Heart right ventricle (tissue), 16 donors: ENCODE measurements at places on chromosomes 12 and 14. TPM values are rescaled to one million over a fixed set of nuclear protein-coding genes. Genes with fewer than 3 reads are reported as not detected.
A peak's percentile ranks its signal among the peaks of the same experiment; 100 is the strongest.

The CHURC1 gene
- total RNA-seq = 65.5 TPM

The ACSS3 gene
- 23.3 TPM for total RNA-seq

The POTEG gene
- total RNA-seq = not detected

The TRIAP1 gene
- 12.2 TPM for total RNA-seq

DNA sequence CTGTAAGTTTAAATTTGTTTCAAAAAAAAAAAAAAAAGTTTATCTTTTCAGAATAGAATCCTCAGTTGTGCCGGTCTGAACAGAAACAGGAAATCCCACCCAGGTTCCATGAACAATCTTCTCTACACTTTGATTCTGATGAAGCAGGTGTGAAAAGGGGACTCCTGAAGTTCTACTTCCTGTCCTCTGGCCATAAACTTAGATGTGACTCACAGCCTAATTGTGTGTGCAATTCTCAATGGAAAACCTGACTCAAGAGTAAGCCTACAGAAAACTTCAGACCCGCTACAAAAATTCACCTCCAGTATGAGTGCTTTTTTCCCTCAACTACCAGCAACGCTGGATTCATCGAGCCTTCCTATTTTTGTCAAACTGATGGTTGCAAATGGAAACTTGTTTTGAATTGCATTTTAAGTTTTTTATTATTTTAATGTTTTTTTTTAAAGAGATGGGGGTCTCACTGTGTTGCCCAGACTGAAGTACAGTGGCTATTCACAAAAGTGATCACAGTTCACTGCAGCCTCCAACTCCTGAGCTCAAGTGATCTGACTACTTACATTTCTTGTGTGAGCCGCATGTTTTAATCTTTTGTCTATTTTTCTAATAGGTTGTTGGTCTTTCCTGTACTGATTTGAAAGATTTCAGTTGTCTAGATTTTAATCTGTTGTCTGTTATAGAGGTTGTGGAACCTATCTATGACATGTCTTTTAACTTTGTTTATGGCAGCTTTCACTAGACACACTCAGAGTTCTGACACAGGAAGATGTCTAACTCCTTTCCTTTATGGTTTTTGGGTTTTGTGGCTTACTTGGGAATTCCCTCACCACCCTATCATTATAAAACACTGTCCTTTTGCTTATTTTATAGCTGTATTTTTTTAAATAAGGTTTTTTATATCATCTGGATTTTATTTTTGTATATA, 37.6 kb downstream of the ATG14 start:
- no peak overlapping the region for H3K27ac ChIP-seq
- no peak overlapping the region for H3K4me3 ChIP-seq
- no peaks in the 10 kb centered on the region for H3K27me3 ChIP-seq
- H3K4me1 ChIP-seq = no peaks in the 10 kb centered on the region

GRCh38 chr12:78121969-78122610, 291.4 kb downstream of the NAV3 start:
- H3K4me1 ChIP-seq = no peaks in the 10 kb centered on the region
- H3K4me3 ChIP-seq = no peak overlapping the region
- no peak for DNase-seq
- H3K36me3 ChIP-seq = no peaks in the 10 kb centered on the region
- H3K27ac ChIP-seq = no peak overlapping the region

DNA sequence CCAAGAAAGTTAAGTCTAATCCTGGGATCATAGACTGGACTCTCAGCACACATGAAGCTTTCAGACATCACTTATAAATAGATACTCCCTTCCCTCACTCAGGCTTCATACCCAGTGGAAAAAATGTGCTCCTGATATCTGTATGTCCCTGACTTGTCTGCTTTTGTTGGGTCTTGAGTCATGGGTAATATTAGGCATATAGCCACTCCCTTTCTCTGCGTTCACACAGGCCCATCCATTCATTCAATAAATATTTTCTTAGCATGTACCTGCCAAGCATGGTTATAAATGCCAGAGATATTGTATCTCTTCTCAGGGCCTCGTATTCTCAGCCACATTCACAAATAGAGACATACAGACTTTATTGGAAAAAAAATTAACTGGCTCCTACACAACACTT, 43.5 kb downstream of the COX16 start:
- H3K4me3 ChIP-seq = no peak overlapping the region
- no peaks in the 10 kb centered on the region for H3K36me3 ChIP-seq
- no peaks in the 10 kb centered on the region for H3K4me1 ChIP-seq

DNA sequence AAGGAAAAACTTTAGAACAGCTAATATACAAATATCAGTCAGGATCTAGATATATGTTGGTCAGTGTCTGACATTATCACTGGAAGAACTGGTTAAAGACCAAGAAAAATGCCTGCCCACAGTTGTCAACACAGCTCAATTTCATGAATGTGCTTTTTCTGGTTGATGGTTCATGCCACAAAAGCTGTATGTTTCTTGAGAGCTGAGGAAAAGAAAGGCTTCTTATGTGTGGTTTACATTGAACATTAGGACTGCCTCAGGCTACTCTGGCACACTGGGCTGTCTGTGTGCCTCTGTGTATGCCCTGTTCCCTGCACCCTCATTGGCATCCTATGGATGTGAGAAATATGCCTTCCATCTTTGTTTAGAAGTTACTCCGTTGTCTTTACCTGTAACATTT, 218.8 kb upstream of the RGS6 start:
- no peak overlapping the region for H3K27ac ChIP-seq
- H3K4me3 ChIP-seq = no peak overlapping the region
- no peak for DNase-seq
- H3K4me1 ChIP-seq = no peaks in the 10 kb centered on the region

- H3K4me3 ChIP-seq = peak within 1 kb of the TSS; percentile 85
- H3K27ac ChIP-seq = peak within 1 kb of the TSS; percentile 93
- DNase-seq = peak; percentile 88
- H3K36me3 ChIP-seq = no peaks in the 10 kb centered on the region
- peaks cover 22% of the 10 kb centered on the region for H3K4me1 ChIP-seq
Observed at GRCh38 chr12:106138633-106139421, at the start of gene NUAK1. TSS of gene NUAK1 (minus strand) at chr12:106138954. CDS start at chr12:106138653, 301 bp downstream.

- H3K36me3 ChIP-seq = peaks cover 26% of the 10 kb centered on the region
- H3K27me3 ChIP-seq = no peaks in the 10 kb centered on the region
- peaks cover 25% of the 10 kb centered on the region for H3K4me1 ChIP-seq
Observed at GRCh38 chr12:121288158-121288845, 8.2 kb downstream of the CAMKK2 start.

DNA sequence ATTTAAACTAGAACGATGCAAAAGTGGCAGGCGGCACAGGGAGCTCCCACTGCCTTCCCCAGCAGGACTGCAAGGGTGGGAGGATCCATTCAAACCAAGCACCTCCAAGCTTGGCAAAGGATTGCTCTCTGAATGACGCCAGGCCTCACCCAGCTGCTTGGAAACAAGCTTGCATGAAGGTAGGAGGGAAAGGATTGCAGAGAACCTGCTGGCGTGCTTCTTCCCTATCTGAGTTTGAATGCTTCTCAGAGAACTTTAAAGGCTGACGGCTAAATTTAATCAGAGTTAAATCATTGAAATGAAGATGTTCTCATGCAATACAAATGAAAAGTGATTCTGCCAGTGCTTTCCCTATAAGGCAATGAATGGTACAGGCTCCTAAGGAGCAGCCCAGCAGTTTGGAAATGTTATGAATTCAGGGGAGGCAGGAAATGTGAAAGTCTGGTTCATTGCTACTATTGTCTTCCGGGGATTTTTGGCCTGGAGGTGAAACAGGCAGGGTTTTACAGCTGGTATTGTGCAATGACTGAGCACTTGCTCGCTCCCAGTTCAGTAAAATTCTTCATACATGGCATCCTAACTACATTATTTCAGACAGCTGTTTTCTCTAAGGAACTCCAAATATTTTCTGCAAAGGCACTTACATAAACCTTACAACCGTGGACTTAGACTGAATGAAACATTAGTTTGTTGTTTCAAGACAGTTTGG, 31.9 kb upstream of the DUSP6 start:
- peak; percentile 28 for DNase-seq
- no peaks in the 10 kb centered on the region for H3K36me3 ChIP-seq
- peak overlapping the region; percentile 59 for H3K27ac ChIP-seq
- H3K4me1 ChIP-seq = peaks cover 55% of the 10 kb centered on the region
- H3K4me3 ChIP-seq = no peak overlapping the region

GRCh38 chr12:126617312-126617711, 1552.1 kb downstream of the AACS start:
- no peak overlapping the region for H3K27ac ChIP-seq
- DNase-seq = no peak
- H3K4me1 ChIP-seq = no peaks in the 10 kb centered on the region
- H3K4me3 ChIP-seq = no peak overlapping the region
- H3K27me3 ChIP-seq = no peaks in the 10 kb centered on the region
- H3K36me3 ChIP-seq = no peaks in the 10 kb centered on the region

DNA sequence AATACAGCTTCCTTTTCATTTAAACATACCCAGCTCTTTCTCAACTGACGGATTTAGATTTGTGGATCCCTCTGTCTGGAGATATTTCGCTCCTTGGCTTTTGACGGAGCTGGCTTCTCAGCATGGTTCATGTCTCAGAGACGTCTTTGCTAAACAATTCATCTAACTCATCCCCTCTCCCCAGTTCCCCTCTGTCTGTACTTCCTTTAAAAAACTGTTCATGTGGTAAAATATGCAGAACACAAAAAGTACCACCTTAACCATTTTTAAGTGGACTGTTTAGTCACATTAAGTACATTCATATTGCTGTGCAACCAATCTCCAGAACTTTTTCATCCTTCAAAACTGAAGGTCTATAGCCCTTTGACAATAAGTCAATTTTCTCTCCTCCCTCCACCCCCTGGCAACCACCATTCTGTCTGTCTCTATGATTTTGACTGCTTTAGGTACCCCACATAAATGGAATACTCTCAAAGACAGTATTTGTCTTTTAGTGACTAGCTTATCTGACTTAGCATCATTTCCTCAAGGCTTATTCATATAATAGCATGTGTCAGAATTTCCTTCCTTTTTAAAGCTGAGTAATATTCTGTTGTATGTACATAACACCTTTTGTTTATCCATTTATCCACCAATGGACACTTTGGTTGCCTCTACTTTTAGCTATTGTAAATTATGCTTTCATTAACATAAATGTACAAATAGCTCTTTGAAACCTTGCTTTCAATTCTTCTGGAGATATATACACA, 399.8 kb upstream of the SOX5 start:
- no peaks in the 10 kb centered on the region for H3K4me1 ChIP-seq
- no peak overlapping the region for H3K4me3 ChIP-seq
- no peaks in the 10 kb centered on the region for H3K36me3 ChIP-seq
- no peak for DNase-seq
- no peaks in the 10 kb centered on the region for H3K27me3 ChIP-seq

DNA sequence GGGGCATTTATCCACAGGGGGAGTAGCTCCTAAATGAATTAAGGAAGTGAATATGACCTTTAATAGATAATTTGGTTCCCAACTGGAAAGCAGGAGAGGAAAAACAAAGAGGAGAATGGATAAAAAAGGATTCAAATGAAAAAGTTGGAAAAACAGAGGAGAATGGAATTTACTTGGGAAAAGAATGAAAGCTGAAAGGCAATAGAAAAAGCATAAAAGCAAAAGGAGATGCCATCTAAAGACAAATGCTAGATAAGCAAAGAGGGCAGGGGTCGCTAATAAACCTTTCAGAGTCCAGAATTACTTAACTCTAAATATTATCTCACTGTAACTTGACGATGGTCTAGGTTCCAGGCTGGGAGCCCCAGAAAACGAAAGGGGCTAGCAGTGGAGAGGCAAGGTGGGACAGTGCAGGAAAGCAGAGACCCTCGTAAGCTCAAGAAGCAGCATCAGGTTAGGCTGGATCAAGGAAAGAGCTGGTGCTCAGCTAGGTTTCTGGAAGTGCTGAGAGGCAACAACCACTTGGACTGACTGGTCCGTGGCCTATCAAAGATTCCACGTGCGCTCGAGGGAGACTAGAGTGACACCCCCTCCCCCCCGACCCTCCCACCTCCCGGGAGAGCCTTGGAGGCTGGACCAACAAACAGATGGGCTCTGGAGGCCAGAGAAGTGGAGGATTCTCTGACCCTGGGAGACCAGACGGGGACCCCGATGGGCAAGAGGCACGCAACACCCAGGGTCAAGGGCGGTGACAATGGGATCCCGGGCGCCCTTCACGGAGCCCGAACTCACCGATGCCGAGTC, 1.2 kb downstream of the SLC2A13 start:
- H3K4me3 ChIP-seq = peak overlapping the region; percentile 89
- peaks cover 22% of the 10 kb centered on the region for H3K4me1 ChIP-seq
- H3K36me3 ChIP-seq = no peaks in the 10 kb centered on the region
- peak overlapping the region; percentile 88 for H3K27ac ChIP-seq
- peaks cover 3% of the 10 kb centered on the region for H3K27me3 ChIP-seq

GRCh38 chr12:6370994-6371754, 4.2 kb downstream of the SCNN1A start:
- H3K27ac ChIP-seq = no peak overlapping the region
- no peaks in the 10 kb centered on the region for H3K36me3 ChIP-seq
- H3K27me3 ChIP-seq = no peaks in the 10 kb centered on the region
- H3K4me3 ChIP-seq = no peak overlapping the region
- peaks cover 2% of the 10 kb centered on the region for H3K4me1 ChIP-seq

- no peak overlapping the region for H3K27ac ChIP-seq
- no peaks in the 10 kb centered on the region for H3K4me1 ChIP-seq
- no peaks in the 10 kb centered on the region for H3K27me3 ChIP-seq
- H3K4me3 ChIP-seq = no peak overlapping the region
Observed at GRCh38 chr12:83158613-83159207, 472.0 kb downstream of the TMTC2 start.
